ENCODE measurements at places on chromosomes 13 and 19. TPM values are rescaled to one million over a fixed set of nuclear protein-coding genes. Genes with fewer than 3 reads are reported as not detected.

GSX1 gene
- total RNA-seq, result not detected

ZNF793 gene
- 2.6 TPM for total RNA-seq

MAST1 gene
- total RNA-seq, result under 0.01 TPM

SIGLEC12 gene
- not detected for total RNA-seq

PDX1 gene
- not detected for total RNA-seq

TSEN34 gene
- 82.5 TPM for total RNA-seq

MBD3L3 gene
- total RNA-seq, result not detected

CGB3 gene
- not detected for total RNA-seq

DNA sequence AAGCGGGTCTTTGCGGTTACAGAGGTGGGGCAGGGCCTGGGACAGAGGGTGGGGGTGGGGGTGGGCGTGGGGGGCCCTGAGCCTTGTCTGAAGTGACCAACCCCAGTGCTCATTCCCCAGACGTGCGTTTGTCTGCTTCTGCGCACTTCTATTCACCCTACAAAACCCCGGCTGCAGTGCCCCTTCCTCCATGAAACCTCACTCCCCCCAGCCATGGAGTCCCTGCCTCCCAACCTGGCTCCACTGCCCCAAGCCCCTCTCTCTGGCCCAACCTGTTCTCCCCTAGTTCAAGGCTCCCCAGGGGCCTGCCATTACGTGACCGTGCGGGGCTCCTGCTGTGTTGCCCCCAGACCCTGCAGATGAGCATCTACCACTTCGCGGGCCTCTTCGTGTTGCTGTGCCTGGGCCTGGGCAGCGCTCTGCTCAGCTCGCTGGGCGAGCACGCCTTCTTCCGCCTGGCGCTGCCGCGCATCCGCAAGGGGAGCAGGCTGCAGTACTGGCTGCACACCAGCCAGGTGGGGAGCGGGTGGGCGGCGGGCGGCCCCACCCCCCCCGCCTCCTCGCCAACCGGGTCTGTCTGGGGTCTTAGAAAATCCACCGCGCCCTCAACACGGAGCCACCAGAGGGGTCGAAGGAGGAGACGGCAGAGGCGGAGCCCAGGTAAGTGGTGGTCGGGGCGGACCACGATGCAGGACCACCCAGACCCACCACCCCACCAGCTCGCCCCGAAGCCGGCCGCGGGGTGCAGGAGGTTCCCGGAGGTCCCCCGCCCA is 8.2 kb downstream of the GRIN3B start:
- no peak for DNase-seq

- no peak for DNase-seq
Observed at GRCh38 chr19:29194658-29195057, 18.3 kb downstream of the UQCRFS1 start.

- DNase-seq, result no peak
Observed at GRCh38 chr19:2226840-2227360, 9.2 kb downstream of the PLEKHJ1 start.

DNA sequence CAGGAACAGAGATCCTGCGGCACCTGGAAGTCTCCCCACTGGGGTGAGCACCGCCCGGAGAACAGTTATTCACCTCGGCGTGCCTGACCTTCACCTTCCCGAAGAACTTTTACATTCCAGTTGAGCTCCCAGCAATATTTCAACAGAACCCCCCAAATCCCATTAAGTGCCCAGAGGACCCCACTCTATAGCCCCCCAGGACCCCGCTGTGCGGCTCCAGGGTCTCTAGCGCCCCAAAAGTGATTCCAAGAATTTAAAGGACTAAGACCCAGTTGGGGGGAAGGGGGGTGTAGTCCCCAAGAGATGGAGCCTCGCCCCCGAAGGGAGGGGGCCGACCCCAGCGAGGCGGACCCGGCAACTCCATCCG is 480 bp downstream of the GPR108 start:
- no peak for DNase-seq

- DNase-seq, result no peak
Observed at GRCh38 chr19:14119644-14120496, 2.3 kb upstream of the PRKACA start.

- no peak for DNase-seq
Observed at GRCh38 chr19:18271433-18271841, 2.8 kb downstream of the IQCN start.

GRCh38 chr19:16714702-16715287 is 4.9 kb upstream of the NWD1 start:
- peak; percentile 41 for DNase-seq

DNA sequence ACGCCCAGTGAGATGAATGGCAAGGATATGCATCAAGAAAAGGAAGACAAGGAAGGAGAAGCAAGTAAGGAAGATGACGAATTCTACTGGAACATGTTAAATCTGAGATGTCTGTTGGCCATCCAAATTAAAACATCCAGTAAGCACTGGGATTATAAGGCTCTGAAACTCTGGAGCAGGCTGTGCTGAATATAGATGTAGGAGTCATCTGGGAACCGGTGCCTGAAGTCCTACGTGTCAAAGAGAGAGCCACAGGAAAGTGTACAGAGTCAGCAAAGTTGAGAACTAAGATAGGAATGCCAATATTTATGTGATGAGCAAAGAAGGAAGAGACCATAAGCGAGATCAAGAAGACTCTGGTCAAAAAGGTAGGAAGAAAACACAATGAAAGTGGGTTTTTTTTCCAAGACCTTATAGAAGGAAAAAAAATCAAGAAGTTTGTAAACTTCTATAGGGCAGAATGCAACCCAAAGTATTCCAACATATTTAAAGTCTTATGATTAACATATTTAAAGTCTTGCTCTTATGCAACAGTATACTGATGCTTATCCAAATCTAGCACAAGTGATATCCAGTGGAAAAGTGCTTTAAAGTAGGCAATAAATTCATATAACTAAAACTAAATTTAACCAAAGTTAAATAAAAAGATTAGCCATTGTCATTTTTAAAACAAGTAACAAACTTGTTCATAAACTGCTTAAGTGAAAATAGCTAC is 51.2 kb upstream of the EEF1AKMT1 start:
- DNase-seq, result peak; percentile 70

- DNase-seq, result peak; percentile 60
Observed at GRCh38 chr13:110055089-110055488, 251.9 kb downstream of the COL4A1 start.

- no peak for DNase-seq
Observed at GRCh38 chr19:4707322-4707721, 16.3 kb downstream of the DPP9 start.

- no peak for DNase-seq
Observed at GRCh38 chr13:45847554-45848224, 3.9 kb downstream of the SIAH3 start.

DNA sequence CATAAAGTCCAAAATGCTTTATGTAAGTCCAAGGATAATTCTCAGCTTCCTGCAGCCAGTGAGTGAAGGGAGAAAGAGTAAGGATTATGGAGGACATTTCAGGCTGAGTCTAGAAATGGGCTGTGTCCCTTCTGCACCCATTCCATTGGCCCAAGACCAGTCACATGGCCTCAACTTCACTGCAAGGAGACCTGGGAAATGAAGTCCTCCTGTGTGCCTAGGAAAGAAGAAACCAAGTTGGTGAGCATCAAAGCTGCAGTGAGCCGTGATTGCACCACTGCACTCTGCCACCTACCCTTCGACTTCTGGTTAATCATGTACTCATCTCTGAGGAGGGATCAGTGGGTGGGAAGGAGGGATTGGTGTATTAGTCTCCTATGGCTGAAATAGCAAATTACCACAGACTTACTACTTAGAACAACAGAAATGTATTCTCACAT is 3.6 kb upstream of the CD37 start:
- DNase-seq, result peak; percentile 41

DNA sequence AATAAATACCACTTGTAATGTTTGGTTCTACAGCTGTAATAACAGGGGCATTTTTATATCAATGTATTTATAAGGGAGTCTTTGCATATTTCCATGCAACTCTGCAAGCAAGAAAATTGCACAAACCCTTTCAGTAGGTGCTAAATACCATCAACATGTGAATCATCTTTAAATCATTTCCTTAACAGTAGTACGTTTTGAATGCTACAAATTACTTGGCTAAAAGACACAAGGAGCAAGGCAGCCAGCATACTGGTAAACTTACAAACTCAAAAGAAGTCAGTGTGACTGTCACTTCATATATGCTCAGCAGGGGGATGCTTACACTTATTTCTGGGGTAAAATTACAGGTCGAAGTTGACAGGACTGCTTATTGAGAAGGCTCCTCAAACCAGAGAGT is 402.4 kb downstream of the EFNB2 start:
- DNase-seq, result peak; percentile 58
